Sciatic nerve (tissue), 2 donors: ENCODE measurements at places on chromosomes 13 and 19.

DNA sequence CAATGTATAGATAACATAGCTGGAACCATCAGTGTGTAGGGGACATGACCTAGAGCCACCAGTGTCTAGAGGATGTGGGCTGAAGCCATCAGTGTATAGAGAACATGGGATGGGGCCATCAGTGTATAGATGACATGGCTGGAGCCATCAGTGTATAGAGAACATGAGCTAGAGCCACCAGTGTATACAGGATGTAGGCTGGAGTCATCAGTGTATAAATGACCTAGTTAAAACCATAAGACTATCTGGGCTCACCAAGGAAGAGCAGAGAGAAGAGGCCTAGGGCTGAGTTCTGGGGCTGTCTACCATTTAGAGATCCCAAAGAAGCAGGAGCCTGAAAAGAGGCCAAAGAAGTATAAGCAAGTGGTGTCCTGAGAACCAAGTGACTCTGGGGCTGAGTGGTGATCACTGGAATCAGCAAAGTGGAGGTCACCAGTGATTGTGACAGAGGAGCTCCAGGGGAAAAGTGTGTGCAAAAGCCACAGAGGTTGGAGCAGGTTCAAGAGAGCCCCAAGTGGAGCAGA lies 41.0 kb downstream of the RFX2 start:
- peak; percentile 12 for DNase-seq

- DNase-seq, result no peak
These were observed 34.5 kb upstream of the URAD start for GRCh38 chr13:28022848-28023518.

DNA sequence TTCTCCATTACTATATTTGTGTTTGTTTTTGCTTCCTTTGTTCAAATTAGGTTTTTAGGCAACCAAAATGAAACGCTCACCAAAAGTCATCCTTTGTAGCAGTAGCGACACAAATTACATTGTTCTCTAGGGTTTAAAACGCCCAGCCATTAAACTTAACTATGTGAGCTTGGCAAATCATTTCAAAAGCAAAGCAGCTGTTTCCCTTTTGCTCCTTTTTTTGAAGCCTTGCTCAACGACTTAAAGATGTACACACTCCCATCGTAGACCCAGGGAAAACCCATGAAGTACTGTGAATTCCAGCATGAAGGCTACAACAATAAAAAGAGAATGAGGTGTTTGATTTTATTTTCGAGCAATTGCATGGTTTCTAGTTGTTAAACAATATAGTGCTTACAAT lies 106.7 kb downstream of the RAP2A start:
- DNase-seq, result no peak

- DNase-seq, result no peak
These were observed 59.2 kb upstream of the OLFM4 start for GRCh38 chr13:52969373-52969772.

DNA sequence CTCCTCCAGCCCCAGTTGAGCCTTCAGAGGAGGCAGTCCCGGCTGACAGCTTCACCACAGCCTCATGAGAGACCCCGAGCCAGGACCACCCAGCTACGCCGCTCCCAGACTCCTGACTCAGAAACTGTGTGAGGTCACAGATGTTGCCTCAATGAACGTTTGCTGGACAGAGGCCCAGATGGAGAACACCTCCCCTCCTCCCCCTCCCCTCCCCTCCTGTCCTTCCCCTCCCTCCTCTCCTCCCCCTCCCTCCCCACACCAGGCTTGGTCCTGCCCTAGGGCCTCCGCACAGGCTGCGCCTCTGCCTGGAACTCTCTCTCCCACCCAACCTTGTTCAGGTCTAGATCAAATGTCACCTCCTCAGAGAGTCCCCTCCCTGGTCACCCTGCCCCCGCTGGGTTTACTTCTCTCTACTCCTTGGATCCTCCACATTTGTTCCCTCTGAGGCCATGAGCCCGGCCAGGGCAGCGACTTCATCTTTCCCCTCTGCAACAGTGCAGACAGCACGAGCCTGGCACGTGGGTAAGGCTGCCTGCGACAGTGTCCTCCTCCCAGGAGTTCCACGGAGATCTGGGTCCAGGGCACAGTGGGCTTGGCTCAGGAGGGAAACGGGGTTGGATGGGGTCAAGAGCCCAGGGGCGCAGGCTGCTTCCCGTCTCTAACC lies 17.4 kb downstream of the PIP5K1C start:
- no peak for DNase-seq

- DNase-seq, result no peak
These were observed 75.0 kb downstream of the TEX26 start for GRCh38 chr13:31007417-31007816.

GRCh38 chr13:99908140-99908803 lies 63.3 kb downstream of the ZIC5 start:
- no peak for DNase-seq

DNA sequence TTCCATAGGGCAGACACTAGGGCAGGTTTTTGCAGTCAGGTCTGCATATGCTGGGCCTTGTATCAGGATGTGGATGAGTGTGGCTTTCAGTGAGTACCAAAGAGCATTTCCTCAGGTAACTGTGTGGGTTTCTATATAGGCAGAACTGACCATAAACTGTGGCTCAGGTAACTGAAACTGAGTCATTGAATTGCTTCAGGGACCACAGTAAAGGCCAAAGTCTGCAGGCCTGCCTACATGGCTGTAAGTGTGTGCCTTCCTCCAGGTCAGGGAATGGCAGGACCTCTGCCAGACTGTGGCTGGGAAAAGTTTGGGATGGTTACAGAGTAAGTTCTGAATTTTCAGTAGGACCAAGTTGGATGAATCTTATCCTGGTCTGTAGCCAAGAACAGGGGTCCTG lies 85.6 kb downstream of the ZNF486 start:
- no peak for DNase-seq

GRCh38 chr13:38993381-38993780 lies 2.8 kb upstream of the STOML3 start:
- no peak for DNase-seq

DNA sequence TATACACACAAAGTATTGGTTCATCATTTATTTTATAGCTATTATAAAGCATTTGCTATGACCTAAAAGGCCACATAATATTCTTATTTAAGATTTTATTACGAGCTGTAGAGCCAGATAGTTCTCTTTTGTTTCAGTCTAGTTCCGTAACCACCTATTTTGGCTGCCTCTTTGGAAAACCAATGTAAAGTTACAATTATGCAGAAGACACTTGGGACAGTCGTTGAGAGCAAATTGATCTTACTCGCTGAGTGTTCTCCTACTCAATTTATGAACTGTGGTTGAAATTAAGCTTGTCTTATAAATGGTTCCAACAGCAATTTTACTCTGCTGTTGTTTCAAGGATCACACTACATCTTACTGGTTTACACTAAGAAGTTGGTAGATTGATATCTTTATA lies 122.3 kb downstream of the SLC7A1 start:
- DNase-seq, result no peak

DNA sequence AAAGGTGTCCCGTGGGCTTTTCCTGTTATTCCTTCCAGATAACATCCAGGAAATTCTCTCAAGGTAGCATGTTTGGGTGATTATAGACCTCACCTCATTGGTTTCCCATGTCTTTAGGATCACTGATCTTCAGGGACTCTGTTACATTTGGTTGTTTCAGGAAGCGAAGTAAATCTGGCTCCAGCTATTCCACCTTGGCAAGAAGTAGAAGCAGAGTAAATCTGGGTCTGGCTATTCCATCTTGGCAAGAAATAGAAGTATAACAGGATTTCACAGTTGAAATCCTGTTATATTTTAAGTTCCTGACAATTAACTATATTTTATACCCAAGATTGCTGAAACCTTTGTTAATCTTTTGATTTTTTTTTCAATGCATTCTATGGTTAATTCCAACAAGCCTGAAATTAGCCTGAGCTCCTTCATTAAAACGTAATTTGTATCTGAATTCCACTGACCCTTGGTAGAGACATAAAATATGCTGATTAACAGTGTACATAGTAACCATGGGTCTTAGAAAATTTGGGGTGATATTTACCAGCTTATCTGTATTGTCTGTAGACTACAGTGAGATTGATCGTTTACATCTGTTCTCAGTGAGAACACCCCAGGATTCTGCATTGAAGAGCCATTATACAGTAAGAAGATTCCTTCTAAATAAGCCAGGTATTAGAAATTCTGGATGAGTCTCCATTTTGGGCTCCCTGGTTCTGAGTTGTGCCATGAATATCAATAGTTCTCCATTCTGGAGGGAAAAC lies 267.6 kb upstream of the SLITRK6 start:
- DNase-seq, result no peak

GRCh38 chr19:6498294-6499036 lies 3.6 kb downstream of the TUBB4A start:
- DNase-seq, result no peak

DNA sequence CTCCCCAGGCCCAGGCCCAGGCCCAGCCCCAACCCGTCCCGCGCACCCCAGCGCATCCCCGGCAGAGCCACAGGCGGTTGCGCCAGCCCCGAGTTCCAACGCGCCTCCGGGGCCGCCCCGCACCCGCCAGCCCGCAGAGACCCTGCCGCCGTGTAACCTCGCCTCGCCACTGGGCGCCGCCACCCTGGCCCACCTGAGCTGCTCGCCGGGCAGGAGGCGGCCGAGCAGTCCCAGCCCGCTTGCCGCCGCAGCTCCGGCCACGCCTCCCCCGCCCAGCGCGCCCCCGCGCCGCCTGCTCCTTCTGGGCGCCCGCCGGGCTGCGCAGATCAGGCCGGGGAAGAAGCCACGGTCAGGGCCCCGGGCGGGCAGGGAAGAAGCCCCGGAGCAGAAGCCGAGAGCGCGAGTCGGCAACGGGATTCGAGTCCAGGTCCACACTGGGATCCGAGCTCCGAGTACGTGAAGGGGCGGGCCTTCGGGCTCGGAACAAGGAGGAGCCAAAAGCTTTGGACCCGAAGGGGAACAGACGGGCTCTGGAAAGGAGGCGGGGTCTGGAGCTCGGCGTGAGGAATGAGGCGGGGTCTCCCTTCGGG lies at the start of gene MBOAT7:
Gene MBOAT7, minus strand, starts transcription at position 436 of the 590 bp plus-strand sequence. CDS start 1,072 bp downstream, outside the sequence.
- DNase-seq, result no peak

DNA sequence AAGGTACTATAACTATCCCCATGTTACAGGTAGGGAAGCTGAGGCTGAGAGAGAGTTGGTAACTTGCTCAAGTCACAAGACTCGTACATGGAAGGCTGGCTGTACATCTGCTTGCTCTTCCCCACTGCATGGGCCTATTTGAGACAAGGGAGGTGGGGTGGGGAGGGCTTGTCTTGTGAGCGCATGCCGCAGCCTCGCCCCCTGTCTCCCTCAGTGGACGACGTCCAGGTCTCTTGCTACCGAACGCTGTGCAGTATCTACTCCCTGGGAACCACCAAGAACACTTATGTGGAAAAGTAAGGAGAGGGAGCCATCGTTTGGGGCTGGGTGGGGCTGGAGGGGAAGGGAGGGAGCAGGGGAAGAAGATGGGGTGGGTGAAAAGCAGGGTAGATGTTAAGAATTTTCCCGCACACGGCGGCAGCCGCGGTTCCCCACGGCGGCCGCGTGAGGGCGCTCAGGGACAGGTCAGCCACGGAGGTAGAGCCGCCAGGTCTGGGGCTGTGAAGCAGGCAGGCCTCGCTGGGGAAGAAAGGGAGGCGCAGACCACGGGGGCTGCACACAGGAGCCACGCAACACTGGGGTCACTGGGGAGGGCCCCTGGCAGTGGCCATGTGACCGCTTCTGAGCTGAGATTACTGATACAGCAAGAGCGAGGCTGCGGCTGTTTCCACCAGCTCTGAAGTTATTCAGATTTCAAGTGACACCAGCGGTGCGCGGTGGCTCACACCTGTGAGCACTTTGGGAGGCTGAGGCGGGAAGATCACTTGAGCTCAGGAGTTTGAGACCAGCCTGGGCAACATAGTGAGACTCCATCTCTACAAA lies 81.5 kb downstream of the RYR1 start:
- DNase-seq, result peak; percentile 79

DNA sequence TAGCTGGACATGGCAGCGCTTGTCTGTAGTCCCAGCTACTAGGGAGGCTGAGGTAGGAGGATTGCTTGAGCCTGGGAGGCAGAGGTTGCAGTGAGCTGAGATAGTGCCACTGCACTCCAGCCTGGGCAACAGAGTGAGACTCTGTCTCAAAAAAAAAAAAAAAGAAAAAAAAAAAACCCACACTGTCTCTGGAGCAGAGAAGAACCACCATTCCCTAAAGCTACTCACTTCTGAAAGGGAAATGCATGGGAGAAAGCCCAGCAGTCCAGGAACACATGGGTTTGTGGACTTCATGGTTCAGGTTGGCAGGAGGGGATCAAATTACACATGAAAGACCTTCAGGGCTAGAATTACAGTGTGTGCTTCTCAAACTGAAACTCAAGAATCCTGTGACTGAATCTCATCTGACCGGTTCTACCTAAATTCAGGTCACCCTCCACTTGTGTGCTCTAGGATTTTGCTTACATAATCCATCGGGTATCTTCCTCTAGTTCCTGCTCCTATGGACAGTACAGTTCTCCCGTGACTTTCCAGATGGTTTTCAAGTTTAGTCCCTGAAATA lies 30.2 kb upstream of the CPB2 start:
- DNase-seq, result no peak

DNA sequence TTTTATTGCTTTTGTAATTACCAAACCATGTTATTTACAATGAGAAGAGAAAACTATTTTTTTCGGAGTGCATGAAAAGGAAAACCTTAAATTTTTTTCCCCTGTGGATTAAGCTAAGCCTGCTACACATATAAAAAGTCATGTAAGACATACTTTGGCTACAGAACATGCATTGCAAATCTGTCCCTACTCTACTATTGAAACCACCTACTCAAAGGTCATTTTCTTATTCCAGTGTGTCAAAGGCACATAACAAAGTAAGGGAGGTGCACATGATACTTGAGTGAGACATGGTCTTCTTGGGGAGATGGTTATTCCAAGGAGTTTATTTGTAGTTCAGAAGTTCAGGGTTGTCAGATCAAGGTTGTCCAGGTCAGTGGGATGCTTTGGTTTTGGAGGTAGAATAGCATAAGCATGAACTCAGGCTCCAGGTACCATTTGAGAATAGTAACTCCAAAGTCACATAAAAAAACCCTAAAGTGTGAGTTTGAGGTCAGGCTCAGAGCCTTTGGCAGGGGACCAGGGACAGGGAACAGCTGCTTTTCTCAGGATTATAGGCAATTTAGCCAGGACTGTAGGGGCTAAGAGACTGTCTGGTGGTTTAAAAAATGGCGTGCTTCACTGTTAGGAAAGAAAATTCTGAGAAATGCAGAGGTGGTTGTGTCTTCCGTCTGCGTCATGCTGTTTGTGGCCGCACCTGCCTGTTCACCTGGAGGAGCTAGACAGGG lies 15.4 kb downstream of the FARP1 start:
- DNase-seq, result no peak

- DNase-seq, result no peak
These were observed 987.0 kb downstream of the DIAPH3 start for GRCh38 chr13:59176775-59177174.
